ENCODE measurements at places on chromosomes 16 and 17.
A peak's percentile ranks its signal among the peaks of the same experiment; 100 is the strongest.

GRCh38 chr16:88941913-88942909 lies 34.8 kb downstream of the CBFA2T3 start:
- DNase-seq, result peak; percentile 48

DNA sequence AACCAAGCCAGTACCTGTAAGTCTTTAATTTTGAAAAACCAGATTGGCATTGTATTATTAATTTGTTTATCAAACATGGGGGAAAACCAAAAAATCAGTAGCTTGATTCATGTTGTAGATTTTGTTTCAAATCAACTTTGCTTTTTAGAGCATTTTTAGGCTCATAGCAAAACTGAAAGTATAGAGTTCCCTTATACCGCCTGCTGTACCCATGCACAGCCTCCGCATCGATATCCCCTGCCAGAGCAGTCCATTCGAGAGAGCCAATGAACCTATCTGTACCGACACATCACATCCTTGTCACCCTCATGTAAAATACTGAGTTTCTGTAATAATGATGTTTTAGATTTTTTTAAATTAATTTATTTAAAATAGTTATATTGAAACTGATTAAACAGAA lies 16.2 kb upstream of the MRC2 start:
- no peak for DNase-seq

- no peak for DNase-seq
Measured at GRCh38 chr17:7916385-7916682, 245 bp upstream of the RNF227 start.

GRCh38 chr17:51954232-51954765 lies 204.2 kb downstream of the CA10 start:
- DNase-seq, result no peak

DNA sequence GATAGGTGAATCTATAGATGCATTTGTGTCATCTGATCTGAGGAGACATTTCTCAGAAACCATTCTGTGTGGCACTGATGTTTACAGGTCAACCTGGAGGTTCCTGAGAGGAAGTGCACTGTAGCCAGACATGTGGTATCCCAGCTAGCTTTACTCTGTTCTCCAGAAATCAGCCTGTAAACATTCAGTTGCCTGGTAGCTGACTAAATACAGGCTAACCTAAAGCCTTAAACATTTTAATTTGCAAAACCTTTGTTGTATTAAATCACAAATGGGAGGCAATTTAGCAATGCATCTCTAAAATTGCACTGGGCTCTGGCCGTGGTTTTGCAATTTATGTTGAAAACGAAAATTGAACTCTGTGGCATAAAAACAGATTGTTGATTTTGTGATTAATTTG lies 207.6 kb downstream of the FTO start:
- DNase-seq, result no peak

Data from stimulated activated CD8-positive, alpha-beta memory T cell treated with anti-CD3 and anti-CD28 coated beads, Interleukin-15, amount 100 ng/mL, for 24 hours (primary cell).